T-helper 2 cell (primary cell): ENCODE measurements at places on chromosomes 11 and 22.

DNA sequence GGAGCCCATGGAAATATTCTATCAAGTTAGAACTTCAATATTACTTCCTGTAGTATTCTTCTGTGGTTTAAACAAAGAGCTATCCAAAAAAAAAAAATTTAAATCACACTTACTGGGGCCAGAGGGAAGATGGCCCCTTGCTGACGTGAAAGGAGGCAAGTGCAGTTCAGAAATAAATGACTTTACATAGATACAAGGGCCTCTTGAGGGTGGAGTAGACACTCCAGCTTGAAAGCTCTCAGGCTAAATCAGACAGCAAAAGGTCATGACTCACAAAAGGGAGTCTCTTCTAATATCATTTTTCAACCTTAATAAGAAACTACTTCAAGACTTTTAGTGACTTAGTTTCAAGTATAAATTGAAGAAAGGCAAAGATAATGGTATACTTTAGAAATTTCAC, 1160.3 kb downstream of the FAM181B start:
- no peak for DNase-seq

DNA sequence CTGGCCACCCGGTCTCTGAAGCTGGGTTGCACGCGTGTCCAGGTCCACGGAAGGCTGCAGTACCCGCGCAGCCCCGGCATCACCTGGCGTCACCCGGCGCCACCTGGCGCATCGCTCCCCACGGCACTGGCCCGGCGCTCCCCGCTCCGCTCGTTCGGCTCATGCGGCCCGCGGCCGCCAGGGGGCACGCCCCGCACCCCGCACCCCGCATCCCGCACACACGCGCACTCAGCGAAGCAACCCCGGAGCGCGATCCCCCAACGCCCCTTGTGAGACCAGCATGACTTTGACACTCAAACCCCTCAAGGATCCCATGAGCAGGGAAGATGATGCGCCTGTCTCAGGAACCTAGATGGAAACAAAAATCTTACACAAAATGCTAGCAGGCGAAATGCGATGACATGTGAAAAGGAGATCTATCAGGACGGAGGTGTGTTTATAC, 11.9 kb downstream of the B3GNT6 start:
- DNase-seq: peak; percentile 35

GRCh38 chr11:14423633-14424032, 64.7 kb upstream of the RRAS2 start:
- no peak for DNase-seq

- DNase-seq: no peak
Measured at GRCh38 chr11:108635106-108635505, 29.8 kb upstream of the DDX10 start.

DNA sequence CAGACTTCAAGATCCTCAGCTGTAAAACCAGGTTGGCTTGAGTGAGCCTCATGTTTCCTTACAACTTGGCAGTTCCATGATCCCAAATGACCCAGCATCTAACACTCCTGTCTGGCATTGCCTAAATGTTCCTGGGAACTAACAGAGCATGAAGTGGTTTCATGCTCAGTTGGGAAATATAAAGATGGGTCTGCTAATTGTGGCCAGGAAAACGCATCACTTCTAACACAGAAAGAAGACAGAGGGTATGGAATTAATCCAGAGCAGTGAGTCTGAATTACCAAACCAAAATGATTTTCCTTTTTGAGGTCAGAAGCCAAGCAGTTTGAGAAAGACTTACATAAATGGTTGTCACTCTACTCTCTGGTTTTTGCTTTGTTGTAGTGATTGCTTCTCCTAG, 60.5 kb upstream of the MMP13 start:
- no peak for DNase-seq

- DNase-seq: no peak
Measured at GRCh38 chr11:65879617-65880016, at the start of gene CTSW. TSS of gene CTSW (plus strand) at chr11:65879837. CDS start at chr11:65879855, 18 bp downstream.

DNA sequence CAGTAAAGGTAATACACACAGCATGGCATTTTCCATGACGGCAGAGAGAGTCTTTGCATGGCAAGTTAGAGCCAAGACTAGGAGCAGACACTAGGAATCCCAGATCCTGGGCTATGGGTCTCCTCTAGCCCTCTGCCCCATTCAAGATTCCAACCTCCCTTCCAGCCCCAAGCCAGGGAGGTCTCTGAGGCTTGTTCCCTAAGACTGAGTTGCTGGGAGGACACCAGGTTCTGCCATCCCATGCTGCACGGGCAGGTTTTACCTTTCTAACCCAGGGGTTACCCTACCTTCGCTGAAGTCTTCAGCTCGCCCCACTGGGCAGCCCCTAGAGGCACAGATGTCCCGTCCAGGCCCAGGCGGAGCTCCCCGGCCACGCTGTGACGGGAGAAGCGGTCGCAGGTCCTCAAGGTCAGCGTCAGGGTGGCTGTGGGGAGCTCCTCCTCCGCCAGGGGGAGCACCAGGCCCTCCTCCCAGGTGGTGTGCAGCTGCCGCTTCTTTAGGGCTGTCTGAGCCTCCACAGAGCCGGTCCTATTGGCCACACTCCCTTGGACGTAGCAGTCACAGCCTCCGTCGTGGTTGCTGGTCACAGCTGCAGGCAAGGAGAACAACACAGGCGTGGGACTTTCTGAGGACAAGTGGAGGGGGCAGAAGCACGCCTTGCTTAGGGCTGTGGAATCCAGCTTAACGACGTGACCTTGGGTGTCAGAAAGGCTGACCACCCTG, 33.8 kb downstream of the SYT13 start:
- peak; percentile 3 for DNase-seq

- no peak for DNase-seq
Measured at GRCh38 chr22:20028855-20029549, 8.1 kb downstream of the TANGO2 start.

- no peak for DNase-seq
Measured at GRCh38 chr11:95182397-95182796, 48.6 kb downstream of the SESN3 start.

- DNase-seq: no peak
Measured at GRCh38 chr11:60887556-60887955, 18.8 kb downstream of the PRPF19 start.

- DNase-seq: no peak
Measured at GRCh38 chr22:48118654-48119053, 1356.2 kb downstream of the TBC1D22A start.

DNA sequence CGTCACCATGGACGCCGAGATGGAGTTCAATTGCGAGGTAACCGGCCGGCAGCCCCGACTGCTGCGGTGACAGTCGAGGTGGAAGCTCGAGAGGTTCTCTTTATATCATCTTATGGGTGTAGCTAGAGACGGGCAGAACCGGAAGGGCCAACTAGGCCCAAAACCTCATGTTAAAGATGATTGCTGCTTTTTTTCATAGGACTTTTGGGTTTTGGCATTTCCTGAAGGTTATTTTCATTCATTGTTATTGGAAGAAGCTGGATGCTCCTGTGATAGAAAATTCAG, 585 bp downstream of the NF2 start:
- DNase-seq: no peak

DNA sequence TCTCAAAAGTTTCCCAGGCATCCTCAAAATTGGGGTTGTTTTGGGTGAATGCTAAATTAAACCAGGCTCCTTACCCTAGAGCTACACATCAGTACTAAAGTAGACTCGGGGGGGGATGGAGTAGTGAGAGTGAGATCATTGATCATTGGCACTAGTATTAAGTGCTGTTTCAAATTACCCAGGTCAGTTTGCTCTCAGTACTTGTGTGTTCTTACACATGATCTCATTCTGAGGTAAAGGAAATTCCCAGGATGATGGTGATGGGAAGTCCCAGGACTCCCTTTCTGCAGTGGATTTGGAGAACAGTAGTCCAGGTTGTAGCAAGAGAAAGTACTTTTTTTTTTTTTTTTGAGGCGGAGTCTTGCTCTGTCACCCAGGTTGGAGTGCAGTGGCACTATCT, 12.5 kb downstream of the RBM4 start:
- DNase-seq: no peak

- DNase-seq: no peak
Measured at GRCh38 chr11:32172848-32173834, 82.3 kb downstream of the RCN1 start.

DNA sequence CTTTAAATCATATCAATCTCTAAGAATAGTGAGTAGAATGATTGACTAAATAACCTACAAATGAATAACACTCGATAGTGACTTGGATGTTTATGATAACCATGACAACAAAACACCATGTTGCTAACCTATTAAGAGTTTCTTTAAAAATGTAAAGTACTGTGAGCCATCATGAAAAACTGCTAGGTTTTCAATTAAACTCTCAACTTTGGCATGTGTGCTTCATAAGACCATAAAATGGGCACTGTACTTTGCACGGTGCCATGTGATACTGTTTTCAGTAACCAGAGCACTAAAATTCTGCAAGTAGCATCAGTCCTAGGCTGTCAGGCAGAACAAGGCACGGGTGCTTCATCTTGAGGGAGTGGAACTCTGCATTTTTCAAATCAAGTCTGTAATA, 96.2 kb upstream of the TRIM77 start:
- DNase-seq: no peak

DNA sequence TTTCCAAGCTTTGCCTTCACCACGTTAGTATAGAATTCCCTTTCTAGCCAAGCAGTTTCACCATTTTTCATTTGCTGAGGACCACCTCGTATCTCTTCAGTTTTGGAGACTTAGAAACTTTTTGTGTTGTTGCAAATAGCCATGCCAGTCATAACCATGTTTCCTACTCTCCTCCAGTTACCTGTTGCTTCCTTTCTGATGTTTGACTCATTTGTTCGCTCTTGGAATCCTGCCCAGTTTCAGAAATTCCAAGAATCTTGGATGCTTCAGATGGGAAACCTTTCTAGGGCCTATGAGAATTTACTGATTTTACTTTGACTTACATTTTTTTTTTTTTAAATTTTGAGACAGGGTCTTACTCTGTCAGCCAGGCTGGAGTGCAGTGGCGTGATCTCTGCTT, 65.4 kb downstream of the PPP6R3 start:
- no peak for DNase-seq

- DNase-seq: no peak
Measured at GRCh38 chr22:49961601-49962011, 1.0 kb downstream of the PIM3 start.

DNA sequence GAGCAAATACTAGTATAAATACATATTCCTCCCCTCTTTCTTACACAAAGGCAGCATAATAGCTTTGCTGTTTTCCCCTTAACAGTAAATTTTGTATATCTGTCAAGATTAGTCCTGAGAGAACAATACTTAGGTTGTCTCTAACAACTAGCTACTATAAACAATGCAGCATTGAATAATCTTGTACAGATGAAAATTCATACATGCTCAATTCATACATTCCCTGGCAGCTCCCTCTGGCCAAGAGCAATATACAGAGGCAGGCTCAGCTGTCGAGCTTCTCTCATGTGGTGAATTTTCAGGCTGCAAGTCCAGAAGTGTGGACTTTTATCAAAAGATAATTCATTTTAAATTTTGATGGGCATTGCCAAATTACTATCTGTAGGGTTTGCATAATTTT, 81.2 kb upstream of the PTH start:
- DNase-seq: no peak

DNA sequence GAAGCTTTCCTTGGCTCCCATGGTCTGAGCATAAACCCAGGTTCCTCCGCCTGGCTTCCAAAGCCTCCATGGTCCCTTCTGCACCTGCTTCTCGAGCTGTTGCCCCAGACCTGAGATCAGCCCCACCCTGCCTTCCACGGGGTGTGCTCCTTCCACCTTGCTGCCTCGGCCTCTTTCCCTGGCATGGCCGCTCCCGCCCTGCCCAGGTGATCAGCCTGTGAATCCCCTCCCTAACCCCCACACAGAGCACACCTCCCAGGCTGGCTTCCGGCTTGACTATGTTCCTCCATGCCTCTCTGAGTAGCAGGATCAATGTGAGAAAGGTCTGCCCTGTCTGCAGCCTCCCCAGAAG, 2.7 kb upstream of the PPP6R3 start:
- DNase-seq: no peak

DNA sequence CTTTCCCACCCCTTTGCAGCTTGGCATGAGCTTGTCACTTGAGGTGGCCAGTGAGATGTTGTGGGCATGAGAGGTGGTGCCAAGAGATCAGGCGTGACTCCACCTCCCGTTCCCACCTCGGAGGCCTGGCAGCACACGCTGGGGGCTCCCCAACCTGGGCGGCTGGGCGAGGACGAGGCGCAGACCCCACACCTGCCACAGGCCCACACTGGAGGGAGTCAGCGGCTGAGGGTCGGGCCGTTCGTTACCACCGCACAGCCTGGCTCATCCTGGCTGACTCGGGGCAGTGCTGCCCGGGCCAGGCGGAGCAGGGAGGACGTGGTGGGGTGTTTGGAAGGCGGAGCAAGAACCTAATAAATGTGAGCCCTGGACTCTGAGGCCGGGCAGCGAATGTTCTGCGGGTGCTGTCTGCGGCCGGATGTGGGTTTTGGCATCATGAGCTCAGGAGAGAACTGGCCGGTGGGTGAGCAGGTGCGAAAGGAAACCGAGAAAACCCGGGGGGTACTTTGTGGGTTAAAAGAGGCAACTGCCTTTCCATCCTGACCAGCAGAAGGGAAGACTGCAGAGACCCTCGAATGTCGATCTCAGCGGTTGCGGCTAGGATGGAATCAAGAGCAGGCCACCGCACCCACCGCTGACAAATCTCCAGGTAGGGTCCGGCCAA, 10.2 kb upstream of the IFITM3 start:
- DNase-seq: no peak

- no peak for DNase-seq
Measured at GRCh38 chr11:117117681-117118080, 19.5 kb upstream of the SIK3 start.

DNA sequence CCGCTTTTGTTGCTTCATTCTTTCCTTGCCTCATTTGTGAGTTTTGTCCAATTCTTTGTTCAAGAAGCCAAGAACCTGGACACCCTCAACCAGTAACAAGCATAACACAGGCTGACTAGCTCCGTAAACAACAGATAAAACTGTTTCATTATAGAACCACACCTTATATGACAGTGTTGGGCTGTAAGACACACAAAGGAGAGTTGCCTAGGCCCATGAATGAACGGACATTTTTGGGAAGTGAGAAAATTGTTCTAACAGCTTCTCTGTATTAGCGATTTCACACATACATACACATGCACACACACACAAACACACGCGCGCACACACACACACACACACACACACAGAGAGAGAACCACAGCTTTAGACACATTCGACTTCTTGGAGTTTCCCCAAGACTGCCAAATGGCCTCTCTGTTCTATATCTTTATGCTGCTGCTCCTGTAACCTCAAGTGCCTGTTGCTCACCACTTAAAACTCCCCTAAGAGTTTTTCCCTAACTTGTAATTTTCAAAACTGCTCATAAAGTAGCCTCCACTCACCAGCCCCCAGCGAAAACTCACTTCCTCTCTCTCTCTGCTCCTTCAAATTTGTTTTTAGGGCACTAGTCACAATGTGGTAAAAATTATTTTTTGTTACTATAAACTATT, 35.9 kb downstream of the CTSC start:
- no peak for DNase-seq

GRCh38 chr22:38718414-38718813, 12.7 kb downstream of the GTPBP1 start:
- no peak for DNase-seq

GRCh38 chr11:118619444-118620197, 12.2 kb downstream of the PHLDB1 start:
- no peak for DNase-seq
